Globus pallidus (tissue), 1 donor: ENCODE measurements at places on chromosomes 11 and 22.

DNA sequence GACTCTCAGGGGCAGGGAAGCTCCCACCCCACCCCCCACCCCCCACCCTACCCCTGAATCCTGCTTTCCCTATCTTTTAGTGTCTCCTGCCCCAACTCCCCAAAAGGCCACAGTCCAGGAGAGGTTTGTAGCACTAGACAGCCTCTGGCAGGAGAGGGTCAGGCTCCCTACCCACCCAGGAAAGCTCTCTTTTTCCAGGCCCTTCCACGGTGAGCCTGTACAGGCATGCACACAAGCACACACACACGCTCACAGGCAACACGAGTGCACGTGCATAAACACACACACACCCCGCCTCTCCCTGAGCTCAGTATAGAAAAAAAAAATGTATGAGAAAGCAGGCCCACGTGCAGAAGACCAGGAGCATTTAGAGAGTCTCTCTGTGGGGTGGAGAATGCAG, 414.0 kb downstream of the MN1 start:
- DNase-seq, result no peak

DNA sequence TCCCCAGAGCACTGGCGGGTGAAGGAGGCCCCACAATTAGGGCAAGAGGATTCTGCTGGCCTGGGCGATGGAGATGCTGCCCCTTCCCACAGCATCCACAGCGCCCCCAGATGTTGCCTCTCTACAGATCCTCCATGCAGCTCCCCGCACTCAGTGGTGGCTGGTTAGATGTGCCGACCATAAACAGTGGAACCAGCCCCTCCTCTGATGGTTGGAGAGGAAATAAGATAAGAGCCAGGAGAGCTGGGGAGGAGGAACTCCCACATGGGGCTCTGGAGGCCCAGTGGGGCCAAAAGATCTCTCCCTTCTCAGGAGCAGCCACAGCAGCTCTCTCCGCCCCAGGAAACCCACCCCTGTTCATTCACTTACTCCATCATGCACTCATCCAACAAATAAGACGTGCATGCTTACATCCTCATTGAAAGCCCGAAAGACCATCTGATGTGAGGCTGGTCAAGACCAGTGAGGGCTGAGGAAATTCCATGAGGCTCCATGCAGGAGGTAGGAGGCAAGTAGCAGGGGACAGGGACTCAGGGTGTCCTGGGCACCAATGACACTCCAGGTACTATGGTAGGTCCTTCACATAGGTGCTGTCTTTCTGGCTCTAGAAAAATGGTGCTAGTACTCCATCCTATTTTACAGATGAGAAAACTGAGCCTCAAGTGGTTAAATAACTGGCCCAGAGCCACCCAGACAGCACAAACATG, 1.5 kb downstream of the PTGDR2 start:
- no peak for DNase-seq

DNA sequence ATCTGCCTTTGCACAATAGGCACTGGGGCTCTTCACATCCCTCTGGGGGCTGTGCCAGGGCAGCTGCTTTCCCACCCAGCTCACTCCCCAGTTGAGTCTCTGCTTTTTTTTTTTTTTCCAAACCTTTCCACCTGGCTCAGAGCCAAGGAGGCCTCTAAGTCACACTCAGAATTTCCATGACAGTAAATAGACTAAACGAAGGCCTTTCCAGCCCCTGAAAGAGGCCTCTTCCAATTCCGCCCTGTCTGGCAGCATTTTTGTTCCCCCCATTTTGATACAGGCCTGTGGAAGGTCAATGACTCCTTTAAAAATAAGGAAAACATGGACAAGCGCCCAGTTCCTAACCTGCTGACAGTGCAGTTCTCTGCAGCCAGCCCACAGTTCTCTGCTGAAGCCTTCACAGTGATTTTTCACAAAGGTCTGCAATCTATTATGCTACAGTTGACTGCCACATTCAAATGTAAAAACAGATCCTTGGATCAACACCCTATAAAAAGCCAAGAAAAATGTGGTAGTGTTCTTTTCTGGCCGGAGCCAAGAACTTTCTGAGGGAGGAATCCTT, 107.5 kb upstream of the SESN3 start:
- DNase-seq, result peak; percentile 73

- DNase-seq, result no peak
These were observed 8.2 kb downstream of the CFL1 start for GRCh38 chr11:65849771-65850216.

DNA sequence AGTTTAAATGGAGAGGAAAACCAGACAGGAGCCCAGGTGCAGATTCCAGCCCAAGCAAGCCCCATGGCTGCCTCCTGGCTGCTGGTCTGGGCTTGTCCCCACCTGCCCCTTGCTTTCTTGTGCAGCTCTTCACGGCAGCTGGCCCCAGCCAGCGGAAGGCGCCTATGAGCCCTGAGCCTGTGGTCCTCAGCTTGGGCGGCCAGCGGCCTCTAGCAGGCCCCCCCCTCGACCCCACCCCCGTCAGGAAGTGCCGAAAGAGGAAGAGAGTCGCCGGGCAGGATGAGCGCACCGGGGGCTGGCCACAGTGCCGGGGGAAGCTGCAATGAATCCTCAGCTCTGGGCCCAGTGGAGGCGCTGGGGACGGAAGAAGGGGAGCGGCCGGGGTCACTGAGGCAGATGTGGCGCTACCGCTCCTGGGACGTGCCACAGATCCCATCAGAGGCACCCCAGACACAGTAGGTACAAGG, 2.1 kb upstream of the DGKZ start:
- peak; percentile 34 for DNase-seq

DNA sequence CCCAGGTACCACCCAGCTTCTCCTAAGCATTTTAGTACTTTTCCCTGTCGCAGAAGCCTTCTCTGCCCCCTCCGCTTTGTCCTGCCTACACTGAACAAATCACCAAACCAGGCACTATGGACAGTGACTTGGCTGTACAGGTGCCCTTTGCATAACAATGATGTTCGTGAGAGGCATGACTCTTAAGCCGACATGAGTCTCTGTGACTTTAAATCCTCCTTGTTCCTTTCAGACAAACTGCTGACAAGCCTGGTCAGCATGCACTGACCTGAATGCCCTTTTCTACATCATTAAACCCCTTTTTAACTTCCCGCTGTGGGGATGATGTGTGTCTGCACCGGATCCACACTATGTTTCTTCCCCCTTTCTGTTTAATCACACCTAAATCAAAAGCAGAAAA, 16.6 kb downstream of the CAVIN3 start:
- DNase-seq, result no peak

DNA sequence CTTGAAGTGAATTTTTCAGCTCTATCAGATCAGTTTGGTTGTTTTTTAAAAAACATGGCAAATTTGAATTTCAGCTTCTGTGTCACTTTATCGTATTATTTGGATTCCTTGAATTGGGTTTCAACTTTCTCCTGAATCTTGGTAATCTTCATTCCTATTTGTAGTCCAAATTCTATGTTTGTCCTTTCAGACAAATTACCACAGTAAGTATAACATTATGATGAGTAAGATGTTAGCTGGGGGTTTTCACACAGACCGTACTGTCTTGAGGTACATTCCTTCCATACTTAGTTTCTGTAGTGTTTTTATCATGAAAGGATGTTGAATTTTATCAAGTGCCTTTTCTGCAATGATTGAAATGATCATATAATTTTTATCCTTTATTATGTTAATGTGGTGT, 28.0 kb downstream of the OR5B17 start:
- DNase-seq, result no peak

DNA sequence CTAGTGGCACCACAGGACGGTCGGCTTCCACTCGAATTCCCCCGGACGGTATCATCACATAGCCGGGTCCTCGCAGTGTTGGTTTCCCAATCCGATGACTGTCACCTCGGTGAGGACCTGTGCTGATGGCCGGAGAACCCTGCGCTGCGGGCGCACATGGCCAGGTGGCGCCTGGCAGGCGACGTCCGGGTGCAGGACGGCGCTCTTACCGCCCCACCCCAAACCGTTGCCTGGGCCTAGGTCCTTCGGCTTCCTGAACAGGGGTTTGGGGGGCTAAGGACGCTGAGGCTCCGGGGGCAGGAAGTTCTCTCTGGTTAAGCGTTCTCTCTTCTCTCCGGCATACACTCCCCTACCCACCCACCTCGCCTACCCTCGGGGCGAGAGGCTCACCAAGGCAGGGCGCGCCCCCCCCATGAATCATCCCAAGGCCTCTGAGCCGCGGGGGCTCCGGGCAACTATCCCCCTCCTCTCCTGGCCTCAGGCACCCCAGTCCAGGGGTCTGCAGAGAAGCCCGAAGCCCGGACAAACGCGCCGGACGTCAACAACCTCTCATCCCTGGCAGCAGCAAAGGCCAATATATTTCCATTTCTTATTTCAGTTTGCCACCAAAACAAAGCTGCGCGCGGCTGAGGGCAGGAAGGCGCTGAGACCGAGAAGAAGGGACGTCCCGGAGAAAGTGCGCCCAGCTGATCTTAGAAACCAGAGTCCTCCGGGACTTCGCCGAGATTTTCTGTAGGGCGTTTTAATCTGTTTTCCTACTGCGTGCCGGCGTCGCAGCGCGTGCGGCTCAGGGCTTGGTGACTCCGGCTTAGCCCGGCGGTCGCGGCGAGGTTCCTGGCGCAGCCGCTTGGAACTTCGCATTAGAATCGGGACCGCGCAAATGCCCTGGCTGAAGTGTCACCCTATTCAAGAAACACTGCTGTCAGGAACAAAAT, 5.6 kb downstream of the ALX4 start:
- DNase-seq, result no peak

DNA sequence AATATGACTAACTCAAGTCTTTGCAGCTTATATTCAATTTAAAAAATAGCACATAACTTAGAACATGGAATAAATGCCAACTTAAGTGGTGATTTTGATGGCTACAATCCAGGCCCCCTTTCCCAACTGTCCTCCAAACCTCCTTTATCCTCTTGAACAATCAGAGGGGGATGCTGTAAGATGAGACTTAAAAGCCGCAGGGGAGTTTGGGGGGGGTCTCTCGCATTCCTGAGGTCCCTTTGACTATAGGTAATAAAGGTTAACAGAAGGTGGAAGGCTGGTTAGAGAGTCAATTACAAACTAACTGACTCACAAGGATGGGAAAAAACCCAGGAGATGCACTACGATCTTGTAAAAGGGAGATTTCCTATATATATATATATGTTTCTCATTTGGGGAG, 101.8 kb downstream of the KIRREL3 start:
- no peak for DNase-seq

DNA sequence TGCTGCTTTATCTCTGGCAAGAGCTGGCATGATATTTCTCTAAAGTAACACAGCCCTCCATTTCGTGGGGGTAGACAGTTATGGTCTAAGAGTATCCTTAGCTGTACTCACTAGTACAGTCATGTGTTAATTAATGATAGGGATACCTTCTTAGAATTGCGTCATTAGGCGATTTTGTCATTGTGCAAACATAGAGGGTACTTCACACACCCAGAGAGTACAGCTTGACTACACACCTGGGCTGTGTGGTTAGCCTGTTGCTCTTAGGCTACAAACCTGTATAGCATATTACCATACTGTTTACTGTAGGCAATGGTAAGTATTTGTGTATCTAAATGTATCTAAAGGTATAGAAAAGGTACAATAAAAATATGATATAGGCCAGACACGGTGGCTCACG, 17.0 kb downstream of the XRCC6 start:
- no peak for DNase-seq

GRCh38 chr11:109140857-109141515, 281.0 kb upstream of the C11orf87 start:
- no peak for DNase-seq

DNA sequence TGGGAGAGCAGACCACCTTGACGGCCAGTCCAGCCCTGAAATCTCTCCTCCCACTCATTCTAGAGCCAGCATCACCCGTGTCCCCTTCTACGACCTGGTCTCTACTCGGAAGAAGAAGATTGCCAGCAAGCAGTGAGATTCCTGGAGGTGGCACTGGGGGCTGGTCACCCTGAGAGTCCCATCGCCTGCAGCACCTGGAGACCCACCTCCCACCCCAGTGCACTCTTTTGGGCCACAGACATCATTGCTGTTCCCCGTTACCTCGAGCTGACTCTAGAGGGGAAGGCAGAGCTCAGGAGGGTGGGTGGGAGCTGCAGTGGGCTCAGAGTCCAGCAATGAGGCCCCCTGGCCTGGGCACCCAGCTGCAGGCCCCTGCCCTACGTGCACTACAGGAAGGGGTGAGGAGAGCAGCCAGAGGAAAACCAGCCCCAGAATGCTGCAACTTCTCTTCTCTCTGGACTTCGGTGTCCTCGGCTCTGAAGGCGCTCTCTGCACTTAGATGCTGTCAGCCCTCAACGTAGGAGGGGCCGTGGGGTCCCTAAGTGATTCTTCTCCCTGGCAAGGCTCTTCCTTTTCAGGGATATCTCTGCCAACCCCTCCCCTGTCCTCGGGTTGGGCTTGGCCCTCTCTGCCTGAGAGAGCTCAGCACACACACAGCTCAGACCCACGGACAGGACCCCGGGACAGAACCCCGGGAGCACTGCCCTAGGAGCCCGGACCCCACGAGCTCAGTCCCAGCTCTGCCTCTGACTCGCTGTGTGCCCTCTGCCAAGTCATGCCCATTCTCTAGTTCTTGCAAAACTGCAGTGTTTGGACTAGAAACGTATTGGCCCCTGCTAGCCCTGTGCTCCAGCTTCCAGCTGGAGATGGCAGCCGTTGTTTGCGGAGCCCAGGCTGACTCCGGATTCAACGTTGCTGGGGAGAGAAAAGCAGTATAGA, 31.3 kb downstream of the CYTH4 start:
- DNase-seq, result no peak

- no peak for DNase-seq
These were observed 84.5 kb upstream of the PLET1 start for GRCh38 chr11:112345166-112345565.

DNA sequence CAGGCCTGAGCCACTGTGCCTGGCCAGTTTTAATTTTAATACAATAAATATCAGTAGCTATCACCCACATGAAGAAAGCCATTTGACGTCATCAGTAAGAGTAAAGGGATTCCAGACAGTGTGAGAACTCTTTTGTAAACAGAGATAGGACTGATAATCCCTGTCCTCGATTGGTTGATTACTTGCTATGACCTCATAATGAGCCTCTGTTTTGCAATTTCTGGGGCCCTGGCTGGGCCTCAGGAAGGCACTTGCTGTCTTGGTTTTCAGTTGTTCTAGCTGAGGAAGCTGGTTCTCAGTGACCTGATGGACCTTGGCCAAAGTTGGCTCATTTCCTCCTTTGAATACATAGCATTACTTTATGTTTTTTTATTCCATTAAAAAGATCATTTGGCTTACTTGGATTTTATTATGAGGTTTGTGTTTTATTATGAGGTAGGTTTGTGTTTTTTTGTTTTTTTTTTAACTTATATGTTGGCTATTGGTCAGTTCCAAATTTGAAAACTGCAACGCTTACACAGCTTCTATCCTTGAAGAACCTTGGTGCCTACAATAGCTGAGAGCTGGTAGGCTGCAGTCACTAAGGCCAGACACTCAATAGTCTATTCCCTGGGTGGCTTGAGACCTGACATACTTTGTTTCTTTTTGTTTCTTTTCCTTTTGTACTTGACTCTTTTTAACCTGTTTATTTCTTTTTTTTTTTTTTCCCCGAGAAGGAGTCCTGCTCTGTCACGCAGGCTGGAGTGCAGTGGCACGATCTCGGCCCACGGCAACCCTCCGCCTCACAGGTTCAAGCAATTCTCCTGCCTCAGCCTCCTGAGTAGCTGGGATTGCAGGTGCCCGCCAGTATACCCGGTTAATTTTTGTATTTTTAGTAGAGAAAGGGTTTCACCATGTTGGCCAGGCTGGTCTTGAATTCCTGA, 20.0 kb downstream of the MARK2 start:
- DNase-seq, result no peak

GRCh38 chr11:114167771-114168448, 108.4 kb downstream of the ZBTB16 start:
- peak; percentile 29 for DNase-seq

- DNase-seq, result no peak
These were observed 94.3 kb downstream of the TTC28 start for GRCh38 chr22:28585324-28585723.
